Activated naive CD8-positive, alpha-beta T cell treated with anti-CD3 and anti-CD28 coated beads, Interleukin-2, amount 50 U/mL, for 16 hours (primary cell): ENCODE measurements at places on chromosomes 6 and 20.

GRCh38 chr6:11767458-11767857, 11.1 kb downstream of the ADTRP start:
- no peak for DNase-seq

DNA sequence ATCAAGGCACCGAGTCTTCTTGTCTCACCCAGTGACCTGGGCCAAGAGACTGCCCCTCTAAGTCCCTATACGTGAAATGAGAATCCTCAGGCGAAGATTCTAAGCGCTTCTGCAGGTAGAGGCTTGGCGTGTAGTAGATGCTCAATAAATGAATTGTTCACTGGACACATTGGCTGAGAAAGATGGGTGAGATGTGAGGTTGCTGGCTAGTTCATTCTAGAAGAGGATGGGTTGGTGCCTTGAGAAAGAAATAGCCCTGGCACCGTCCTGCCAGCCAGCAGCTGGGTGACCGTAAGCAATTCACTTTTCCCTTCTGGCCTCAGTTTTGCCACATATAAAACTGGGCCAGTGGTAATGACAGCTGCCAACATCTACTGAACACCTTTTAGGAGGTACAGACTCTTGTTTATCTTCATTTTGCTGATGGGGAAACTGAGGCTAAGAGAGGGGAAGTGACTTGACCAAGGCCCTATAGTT, 1.4 kb downstream of the SRC start:
- no peak for DNase-seq

DNA sequence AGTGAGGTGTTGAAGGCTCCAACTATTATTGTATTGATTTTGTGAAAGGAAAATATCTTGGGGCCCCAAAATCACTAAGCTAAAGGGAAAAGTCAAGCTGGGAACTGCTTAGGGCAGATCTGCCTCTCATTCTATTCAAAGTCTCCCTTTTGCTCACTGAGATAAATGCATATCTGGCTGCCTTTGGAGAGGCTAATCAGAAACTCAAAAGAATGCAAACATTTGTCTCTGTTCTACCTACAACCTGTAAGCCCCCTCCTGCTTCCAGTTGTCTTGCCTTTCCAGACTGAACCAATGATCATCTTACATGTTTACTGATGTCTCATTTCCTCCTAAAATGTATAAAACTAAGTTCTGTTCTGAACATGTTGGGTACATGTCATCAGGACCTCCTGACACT, 125.9 kb downstream of the HTR1B start:
- DNase-seq, result no peak

DNA sequence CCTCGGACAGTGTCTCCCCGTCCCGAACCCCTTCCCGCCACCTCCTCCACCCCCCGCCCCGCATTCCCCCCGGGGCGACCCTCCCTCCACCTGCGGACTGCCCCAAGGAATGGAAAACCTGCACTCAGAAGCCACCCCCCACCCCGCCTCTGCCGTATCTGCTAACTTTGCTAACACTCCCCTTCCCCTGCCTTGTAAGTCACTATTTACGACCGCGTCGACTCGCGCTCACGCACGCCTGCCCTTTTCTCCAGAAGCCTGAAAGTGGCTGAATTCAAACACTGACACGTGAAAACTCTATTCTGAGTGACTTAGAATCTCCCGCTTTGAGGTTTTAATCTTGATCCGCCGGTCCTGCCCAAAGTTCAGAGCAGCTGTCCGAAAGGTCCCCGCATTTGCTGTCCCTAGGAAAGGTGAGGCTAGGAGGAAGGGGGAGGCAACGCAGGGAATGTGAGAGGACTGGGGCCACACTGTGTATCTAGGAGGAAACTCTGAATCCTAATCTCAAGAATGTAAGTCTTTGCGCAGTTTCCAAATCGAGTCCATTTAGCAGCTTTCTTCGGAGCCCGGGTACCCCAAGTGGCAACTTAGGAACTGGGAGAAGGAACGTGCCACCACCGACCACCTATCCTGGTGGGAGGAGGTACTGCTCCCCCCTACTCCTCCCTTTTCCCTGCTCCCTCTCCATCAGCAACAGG, 9.3 kb upstream of the POU3F2 start:
- no peak for DNase-seq

GRCh38 chr6:117118490-117118889, 146.9 kb upstream of the VGLL2 start:
- no peak for DNase-seq

GRCh38 chr6:20417819-20418218, 16.1 kb downstream of the E2F3 start:
- DNase-seq, result no peak

- DNase-seq, result no peak
Observed at GRCh38 chr6:154371281-154371680, 14.7 kb upstream of the IPCEF1 start.

DNA sequence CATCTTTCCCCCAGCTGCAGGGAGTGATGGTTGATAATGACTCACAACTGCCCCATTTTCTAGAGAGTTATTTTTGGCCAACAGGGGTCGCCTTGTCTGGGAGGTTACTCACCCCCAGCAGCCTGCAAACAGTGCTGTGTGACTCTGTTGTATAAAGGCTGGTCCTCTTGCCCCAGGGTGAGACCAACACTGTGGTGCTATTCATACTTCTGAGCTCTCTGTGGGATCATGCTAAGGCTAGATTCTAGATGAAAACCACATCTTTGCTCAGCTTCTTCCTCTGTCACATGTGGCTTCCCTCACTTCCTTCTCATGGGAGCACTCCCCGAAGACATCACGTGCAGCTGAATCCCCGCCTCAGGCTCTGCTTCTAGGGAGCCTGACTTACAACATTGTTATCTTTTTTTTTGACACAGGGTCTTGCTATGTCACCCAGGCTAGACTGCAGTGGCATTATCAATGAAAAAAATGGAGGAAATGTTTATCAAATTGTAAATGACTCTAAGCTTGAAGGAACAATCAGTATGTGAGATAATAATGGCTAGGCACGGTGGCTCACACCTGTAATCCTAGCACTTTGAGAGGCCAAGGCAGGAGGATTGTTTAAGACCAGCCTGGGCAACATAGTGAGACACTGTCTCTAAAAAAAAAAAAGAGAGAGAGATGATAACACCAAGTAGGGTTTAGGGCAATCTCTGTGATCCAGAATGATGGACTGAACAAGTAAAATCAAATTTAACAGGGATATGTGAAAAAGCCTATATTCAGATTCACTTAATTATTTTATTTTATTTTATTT, 55.7 kb upstream of the SLC23A2 start:
- peak; percentile 53 for DNase-seq

DNA sequence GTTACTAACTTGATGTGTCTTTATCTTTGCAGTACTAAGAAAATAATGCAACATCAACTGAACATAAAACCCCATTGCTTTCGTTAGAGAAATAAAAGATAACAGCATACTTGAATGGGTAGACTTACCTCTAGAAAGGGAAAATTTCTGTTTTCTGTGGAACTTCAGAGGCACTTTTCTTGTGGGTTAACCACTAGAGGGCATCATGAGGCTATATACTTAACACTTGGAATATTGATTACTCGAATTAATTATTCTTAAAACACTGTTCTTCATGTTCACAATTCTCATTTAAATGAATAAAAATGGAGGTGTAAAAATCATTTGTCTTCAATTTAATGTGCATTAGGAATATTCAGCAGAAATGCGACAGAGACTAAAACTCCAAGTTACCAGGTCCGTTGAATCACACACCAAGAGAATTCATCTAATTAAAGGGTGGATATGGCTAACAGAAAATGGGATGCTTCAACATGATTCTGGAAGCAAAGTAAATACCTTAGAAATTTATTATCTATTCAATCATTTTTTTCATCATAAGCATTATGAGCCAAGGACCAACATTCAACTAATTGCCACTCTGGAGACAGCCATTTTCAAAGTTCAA, 330.8 kb upstream of the PREP start:
- DNase-seq, result no peak

DNA sequence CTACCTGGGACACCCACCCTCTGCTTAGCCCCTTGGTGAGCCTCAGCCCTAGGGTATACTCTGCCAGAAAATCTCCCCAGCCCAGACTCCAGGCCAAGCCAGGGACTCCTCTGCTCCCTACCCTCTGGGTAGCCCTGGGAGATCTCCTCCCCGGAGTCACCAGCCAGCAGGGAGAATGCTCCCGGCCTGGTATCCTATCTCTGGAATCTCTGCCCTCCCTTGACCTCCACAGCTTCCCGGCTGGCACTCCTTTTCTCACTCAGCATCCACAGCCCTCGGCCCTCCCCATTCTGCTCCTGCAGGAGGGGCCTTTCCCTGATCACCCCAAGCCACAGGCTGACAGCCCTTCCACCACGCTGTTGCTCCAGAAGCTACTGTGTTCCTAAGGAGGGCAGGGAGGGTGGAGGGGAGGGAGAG, 22.6 kb downstream of the NOL4L start:
- DNase-seq, result no peak

DNA sequence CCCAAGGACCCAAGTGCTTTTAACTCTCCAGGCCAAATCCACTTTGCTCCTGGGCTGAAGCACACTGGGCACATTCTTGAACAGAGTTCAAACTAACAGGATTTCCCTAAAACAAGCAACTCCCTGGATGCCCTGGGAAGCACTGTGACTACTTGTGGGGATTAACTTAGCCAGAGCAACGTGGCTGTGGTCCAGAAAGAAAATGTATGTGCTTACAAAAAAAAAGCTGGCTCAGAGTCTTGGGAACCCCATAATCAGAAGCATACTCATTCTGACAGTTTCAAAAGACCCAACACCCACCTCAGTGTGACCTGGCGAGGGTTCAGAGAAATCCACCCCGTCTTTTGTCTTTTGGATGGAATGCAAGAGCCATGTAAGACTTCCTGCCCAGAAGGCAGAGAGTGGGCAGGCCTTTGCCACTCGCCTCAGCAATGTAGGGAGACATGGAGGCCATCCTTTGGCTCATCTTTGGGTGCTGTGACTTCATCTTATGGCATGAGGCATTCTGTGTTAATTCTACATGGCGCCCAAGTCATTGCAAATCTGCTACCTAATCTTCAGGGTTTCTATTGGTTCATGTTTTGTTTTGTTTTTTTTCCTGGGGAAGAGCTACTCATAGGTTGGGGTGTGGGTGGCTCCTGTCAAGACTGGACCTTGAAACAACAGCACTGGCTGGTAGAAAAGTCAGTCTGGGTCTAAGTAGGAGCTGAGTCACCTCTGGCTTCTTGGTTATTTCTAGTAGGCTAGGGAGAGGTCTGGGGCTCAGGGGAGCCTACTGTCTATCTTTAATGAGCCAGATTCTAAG, 248.6 kb upstream of the SUPT3H start:
- DNase-seq, result no peak

- no peak for DNase-seq
Observed at GRCh38 chr6:25332655-25333071, 53.5 kb downstream of the CARMIL1 start.

- no peak for DNase-seq
Observed at GRCh38 chr6:33177552-33178446, 14.5 kb downstream of the COL11A2 start.

DNA sequence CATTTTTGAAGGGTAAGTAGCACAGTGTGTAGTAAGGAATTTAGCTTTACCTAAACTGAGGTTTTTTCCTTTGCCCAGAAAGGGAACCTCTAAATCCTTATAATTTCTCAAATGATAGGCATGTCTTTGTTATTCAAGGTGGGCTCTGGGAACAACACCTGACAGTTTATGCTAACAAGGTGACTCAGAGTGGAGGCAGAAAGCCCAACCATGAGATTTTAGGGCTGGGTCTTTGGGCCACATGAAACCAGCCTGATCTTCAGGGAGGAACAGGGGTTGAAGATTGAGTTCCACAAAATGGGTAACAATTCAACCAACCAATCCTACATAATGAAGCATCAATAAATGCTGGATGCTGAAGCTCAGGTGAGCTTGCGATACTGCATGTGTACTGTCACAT, 46.6 kb downstream of the PRSS35 start:
- DNase-seq, result no peak

DNA sequence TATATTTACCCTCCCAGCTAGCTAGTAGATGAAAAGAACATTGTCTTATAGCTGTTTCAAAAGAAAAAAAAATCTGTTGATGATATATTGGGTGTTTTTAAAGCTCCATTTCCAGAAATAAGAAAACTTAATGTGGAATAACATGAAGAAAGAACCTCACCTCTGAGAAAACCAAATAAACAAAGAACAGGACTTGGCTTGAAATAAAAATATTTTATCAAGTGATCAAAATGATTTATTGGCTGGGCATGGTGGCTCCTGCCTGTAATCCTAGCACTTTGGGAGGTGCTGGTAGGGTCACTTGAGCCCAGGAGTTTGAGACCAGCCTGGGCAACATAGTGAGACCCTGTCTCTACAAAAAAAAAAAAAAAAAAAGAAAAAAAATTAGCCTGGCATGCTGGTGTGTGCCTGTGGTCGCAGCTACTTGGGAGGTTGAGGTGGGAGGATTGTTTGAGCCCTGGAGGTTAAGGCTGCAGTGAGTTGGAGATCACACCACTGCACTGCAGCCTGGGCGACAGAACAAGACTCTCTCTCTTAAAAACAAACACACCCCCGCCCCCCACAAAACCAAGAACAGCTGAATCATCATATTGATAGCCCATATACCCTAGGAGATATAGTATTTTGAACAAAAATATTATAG, 7.9 kb downstream of the RNF24 start:
- DNase-seq, result no peak

DNA sequence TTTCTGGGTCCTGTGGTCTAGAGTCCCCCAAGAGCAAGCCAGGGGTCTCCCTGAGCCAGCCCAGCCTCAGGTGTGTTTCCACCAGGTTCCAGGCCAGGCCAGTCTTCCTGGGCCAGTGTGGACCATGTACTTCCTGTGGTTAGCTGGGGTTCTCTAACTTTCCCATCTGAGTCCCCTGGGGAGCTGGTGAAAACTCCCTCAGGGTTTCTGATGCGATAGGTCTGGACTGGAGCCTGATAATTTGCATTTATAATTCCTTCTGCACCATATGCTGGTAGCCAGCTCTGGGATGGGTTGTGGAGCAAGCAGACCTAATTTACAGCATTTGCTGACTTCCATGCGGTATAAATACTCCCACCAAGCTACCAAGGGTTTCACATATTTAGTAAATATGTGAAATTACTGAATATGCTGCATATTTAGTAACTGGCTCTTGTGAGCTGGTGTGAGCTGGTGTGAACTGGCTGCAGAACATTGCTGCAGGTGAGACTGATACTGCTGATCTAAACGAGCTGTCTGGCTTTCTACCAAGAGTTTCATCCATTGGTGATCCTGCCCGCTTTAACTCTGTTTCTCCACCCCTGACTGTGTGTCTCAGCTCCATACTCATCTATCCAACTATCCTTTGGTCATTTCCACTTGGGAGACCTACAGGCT, 62.6 kb downstream of the RIN2 start:
- DNase-seq, result no peak

DNA sequence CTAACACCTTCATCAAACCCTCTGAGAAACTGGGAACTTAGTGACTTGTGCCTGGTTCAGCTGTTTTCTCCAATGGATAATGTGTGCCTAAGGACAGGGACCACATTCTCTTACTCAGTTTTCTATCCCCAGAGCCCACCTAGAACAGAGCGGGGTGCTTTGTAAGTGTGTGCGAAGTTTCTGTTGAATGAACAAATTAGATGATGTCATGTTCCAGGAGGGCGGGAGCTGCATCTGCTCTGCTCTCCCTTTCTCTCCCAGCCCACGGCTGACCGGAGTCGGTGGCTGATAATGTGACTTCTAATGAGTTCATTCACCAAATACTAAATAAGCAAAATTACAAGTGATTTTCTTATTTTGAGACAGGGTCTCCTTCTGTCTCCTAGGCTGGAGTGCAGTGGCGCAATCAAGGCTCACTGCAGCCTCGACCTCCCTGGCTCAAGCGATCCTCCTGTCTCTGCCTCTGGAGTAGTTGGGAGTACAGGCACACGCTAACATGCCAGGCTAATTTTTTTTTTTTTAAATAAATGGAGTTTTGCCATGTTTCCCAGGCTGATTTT, 60.7 kb upstream of the FNDC1 start:
- no peak for DNase-seq

GRCh38 chr6:158877716-158878115, 58.5 kb upstream of the EZR start:
- DNase-seq, result no peak

- DNase-seq, result no peak
Observed at GRCh38 chr6:2857580-2858337, 16.1 kb upstream of the SERPINB1 start.
